ENCODE measurements at places on chromosomes 5 and 9.

DNA sequence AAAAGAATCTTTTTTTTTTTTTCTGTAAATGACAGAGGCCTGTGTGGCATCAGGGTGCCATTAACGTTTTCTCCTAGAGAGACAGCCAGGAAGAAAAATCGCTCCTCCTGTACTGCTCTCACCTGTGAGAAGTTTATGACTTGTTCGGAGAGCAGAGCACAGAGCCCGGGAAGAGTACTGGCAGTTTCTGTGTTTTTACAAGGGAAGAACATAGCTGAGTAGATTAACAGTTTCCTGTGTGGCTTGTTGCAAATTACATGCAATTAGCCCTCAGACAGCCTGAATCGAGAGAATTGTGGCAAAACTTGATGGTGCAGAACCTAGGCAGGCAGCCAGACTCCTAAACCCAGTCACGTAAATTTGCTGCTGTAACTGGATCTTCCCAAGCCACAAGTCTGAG lies 32.1 kb downstream of the PRKACG start:
- no peak for DNase-seq

DNA sequence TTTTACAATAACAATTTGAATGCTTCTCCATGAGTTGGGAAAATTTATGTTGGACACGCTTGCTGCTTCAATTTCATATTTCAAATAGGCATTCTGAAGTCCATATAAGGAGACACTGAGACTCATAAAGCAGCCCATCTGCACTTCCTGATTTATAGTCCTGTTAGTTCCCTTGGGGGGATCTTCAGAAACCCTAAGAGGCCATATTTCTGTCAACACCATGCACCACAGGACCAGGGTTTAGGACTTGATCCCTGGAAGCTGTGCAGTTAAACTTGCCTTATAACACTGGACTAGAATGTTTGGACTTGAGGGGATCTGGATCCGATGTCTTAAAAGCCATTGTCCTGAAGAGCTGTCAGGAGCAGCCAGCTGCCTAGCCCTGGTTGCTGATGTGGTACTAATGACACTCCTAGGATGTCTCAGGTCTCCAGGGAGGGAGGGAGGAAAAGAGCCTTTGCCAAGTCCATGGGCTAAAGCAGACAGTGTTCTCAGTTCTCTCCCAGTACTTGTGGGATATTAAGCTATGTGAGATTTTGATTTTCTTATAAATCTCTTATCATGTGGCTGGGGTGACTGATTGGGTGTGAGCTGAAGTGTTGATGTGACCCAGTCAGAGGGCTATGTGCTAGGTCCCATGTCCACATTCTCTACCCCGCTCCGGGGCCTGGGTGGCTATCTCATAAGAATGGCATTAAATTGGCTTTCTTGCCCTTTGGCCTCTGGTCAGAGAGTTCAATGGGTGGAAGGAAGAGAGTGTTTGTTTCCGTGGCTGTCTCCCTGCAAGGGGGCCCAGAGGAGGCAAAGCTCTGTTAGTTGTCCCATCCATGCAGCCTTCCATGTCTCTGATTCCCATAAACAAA lies 399.8 kb downstream of the OSTF1 start:
- DNase-seq = no peak

- no peak for DNase-seq
These were observed 12.2 kb downstream of the HSPA4 start for GRCh38 chr5:133063965-133064364.

DNA sequence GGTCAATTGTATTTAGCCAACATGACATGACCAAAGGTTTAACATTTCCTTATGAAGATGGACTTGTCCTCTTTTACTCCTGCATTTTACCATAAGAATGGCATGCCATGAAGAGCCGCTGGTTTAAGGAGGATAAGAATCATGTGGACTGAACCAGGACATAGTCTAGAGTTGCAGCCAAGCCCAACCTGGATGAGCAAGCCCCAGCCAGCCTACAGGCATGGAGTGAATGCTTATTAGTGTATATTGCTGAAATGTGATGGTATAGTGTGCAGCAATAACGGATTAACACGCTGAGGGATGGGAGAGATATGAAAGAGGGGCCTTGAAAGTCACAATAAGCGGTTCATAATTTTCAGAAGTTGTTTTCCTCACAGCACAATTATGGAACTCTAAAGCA lies 523.2 kb downstream of the NTRK2 start:
- no peak for DNase-seq

DNA sequence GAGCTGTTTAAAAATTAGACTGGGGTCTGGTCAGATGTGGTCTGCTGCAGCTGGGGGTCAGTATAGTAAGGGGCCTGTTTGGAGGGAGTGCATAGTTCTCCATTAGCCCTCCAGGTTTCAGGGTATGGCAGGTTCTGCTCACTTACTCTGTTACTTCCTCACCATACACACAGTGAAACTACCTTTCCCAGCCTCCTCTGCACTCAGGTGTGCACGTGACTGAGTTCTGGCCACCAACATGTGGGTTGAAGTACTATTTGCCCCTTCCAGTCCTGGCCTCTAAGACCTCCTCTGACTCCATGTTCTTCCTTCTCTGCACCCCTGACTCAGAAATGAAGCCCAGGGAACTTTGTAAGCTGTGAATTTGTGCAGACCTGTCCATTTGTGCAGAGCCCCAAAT lies 190.5 kb upstream of the CLINT1 start:
- DNase-seq = no peak

DNA sequence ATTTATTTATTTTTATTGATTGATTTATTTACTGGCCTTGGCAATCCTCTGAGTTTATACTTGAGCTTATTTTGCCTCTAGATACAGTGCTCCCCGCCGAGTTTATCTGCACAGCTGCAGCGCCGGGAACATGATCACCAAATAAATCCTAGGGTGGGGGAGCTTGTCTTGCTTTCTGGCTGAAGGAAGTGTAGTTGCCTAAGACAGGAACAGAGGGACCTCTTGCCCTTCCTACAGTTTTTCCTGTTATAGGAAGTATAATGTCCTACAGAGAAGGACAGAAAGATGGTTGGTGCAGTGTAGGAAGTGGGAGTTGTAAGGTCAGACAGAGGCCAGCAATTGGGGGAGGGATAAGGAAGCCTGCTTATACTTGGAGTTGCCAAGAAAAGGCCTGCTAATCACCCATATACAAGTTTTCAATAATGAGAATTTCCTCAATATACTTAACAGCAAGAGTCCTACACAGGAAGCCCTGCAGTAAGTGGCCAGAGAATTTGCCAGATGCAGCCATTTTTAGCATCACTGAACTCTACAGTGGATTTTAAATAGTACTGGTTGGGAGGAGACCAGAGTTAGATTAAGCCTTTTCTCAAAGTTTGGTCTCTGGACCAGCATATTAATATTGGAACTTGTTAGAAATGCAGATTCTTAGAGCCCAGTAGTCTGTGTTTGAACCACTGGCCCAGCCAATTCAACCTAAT lies 7.7 kb downstream of the AOPEP start:
- DNase-seq = no peak

GRCh38 chr9:3150074-3150473 lies 306.2 kb upstream of the PUM3 start:
- DNase-seq = no peak

- no peak for DNase-seq
These were observed 109.0 kb downstream of the MLLT3 start for GRCh38 chr9:20513126-20513913.

GRCh38 chr5:533955-534742 lies 9.9 kb upstream of the SLC9A3 start:
- no peak for DNase-seq

GRCh38 chr9:88344013-88344412 lies 44.2 kb upstream of the SPIN1 start:
- DNase-seq = no peak

DNA sequence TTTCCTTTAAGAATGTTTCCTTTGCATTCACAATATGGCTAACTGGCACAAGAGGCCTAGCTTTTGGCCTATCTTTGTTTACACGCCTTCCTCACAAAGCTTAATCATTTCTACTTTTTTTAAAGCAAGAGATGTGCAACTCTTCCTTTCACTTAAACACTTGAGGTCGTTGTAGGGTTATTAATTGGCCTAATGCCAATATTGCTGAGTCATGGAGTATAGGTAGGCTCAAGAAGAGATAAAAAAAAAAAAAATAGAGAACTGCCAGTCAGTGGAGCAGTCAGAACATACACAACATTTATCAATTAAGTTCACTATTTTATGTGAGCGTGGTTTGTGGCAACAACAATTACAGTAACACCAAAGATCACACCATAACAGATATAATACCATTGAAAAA lies 5.9 kb downstream of the FKBP15 start:
- DNase-seq = no peak

DNA sequence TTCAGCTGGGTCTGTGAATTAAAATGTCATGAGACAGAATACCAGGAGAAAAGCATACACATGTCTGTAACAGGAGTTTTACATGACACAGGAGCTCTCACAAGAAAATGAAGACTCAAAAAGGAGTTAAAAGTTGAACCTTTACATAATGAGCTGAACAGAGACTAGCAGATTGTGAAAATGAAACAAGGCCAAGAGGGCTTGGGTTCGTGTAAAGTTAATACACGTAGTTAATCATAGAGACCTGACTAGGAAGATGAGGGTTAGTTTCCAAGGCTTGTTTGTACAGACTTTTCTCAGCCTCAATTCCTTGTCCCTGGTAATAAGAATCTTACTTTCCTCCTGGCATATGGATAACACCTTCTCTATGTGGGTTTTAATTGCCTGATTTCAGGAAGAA lies 1294.0 kb downstream of the MAT2B start:
- no peak for DNase-seq

GRCh38 chr5:56405116-56405908 lies 172.2 kb upstream of the ANKRD55 start:
- no peak for DNase-seq

GRCh38 chr9:95133325-95133705 lies 184.2 kb downstream of the FANCC start:
- DNase-seq = no peak

DNA sequence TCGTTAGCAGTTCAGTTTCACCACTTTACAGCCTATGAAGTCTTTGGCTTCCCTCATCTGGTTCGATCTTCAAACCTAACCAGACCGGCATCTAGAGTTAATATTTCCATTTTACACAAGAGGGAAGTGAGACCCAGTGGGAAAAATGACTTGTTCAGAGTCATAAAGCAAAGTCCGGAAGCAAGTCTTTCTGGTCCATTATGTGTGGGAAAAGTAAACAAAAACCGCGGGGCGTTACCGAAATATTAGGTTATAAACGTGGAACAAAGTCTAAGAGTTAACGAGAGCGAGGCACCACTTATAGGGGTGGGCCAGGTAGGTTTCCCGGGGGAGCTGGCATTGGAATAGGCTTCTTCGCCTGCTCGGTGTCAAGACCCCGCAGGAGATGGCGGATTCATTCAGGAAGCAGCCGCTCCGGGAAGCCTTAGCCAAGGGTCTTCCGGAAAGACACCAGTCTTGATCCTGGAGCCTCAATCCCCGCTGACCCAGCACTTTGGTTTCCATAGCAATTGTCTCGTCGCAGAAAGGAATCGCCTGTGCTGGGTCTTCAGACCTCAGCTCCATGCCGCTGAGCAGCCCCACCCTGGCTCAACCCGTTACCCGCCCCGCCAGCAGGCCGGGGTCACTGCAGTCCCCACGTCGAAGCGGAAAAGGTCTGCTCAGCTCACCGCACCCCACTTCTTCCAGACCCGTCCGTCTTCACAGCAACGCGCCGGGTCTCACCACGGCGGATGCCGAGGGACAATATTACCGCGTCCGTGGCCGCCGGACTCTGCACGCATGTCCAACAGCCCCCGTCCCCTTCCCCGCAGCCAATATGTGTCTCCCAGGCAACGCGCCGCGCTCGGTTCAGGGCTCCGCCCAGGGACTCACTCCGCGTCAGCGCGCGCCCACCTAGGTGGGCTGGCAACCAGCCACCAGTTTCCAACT lies at the start of gene C5orf52:
Gene C5orf52 (plus strand): TSS at position 872 of the 930 bp plus-strand sequence. CDS start 82 bp downstream, outside the sequence.
- no peak for DNase-seq

- DNase-seq = no peak
These were observed 247.9 kb downstream of the TENT4A start for GRCh38 chr5:6961123-6961522.

DNA sequence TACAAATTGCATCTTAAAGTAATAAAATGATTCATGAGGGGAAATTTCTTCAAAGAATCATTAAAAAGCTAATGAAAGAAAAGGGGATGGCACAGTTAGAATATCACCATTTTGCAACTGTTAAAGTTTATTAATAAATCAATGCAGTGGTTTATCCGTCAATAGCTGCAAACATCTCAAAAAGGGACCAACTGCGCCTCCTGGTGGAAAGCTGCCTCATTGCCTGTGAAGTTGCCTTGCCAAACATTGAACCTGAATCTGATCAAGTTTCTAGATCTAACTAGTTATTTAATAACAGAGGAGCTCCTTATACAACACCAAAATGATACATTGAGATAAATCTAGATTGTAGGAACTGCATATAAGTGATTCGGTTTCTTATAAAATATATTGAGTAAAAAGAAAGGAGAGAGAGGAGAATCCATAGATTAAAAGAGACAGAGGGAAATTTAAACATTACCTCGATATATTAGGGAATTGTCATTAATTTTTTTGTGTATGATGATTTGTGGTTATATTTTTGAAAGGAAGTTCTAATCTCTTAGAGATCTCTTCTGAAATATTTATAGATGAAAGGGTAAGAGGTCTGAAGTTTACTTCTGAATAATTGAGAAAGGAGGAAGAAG lies 6.9 kb upstream of the NDUFB6 start:
- no peak for DNase-seq

DNA sequence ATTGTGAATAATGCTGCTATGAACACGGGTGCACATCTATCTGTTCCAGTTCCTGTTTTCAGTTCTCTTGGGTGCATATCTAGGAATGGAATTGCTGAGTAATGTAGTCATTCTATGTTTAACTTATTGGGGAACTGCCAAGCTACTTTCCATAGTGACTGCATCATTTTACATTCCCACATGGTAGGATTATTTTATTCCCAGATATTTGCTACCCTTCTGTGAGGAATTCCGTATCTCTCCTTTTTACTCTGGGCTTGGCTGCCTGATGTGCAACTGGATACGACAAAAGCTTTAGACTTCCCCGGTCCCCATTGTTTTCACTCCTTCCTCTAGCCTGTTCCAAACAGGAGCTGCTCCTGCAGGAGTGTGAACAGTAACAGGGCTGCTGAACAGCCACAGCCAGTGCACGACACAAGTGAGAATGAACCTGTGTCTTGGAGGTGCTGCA lies 7.2 kb downstream of the TAS2R1 start:
- DNase-seq = no peak

DNA sequence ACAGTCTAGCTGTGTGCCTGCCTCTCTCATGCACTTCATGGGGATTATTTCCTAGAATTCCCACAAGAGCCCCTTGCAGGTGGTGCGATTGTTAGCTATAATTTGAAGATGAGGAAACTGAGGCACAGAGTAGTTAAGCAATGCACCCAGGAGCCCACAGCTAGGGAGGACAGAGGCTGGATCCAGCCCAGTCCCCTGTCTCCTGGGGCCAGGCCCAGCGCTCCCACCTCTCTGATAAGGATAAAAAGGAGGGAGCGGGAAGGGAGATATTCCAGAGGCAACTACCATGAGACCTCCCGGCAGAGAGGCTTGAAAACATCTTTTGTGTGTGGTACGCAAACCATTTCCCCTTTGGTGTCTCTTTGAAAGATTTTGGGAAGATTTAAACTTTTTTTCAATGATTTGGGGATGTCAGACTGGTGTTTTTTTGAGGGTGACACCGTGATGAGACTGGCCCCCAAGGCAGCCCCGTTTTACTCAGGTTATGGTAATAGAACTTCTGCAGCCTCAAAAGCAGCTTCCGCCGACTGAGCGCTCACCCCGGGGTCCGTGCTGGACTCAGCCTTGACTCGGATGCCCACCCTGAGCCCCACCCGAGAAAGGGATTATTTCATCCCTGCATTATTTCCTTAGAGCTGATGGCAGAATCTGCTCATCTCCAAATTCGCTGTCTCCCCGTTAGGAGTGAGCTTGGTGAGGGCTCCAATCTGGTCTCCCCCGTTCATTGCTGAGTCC lies 144.7 kb upstream of the IER5L start:
- DNase-seq = no peak
